Stimulated activated CD4-positive, alpha-beta T cell treated with anti-CD3 and anti-CD28 coated beads, Interleukin-1b, Interleukin-23, amount 100 ng/mL, for 4 hours (primary cell): ENCODE measurements at places on chromosomes 12 and 14.

DNA sequence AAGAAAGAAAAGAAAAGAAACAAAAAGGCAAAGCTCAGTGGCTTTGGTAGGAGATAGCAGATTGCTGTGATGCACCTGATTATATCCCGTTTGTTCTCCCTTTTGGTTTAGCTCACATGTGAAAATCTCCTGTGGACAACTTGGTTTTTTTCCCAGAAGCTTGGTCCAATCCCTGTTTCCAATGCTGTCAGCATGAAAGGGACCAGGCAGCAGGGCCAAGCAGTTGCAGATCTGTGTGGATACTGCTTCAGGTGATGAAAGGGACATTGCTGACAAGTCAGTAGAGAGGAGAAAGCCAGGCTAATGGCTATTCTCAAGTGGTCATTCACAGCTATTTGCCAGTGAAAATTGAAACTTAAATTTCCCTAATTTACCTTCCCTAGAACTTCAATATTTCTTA, 18.8 kb upstream of the SLCO1A2 start:
- DNase-seq, result no peak

- no peak for DNase-seq
Measured at GRCh38 chr12:86662464-86662863, 406.3 kb upstream of the MGAT4C start.

DNA sequence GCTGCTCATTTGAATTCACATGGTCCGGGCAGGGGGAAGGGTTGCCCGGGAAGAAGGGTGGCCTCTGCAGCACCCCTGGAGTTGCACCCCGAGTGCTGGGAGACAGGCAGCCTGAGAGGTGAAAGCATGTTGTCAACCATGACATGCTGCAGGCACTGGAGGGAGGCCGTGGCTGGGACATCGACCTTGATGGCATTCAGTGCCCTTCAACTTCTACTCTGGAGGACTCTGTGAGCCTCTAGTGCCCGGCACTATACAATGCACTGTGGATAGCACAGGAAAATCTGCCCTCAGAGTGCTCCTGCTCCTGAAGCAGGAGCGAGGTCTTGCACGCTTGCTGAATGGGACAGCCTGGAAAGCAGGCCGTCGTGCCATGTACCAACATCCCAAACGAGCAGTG, 359.3 kb upstream of the FKBP4 start:
- no peak for DNase-seq

DNA sequence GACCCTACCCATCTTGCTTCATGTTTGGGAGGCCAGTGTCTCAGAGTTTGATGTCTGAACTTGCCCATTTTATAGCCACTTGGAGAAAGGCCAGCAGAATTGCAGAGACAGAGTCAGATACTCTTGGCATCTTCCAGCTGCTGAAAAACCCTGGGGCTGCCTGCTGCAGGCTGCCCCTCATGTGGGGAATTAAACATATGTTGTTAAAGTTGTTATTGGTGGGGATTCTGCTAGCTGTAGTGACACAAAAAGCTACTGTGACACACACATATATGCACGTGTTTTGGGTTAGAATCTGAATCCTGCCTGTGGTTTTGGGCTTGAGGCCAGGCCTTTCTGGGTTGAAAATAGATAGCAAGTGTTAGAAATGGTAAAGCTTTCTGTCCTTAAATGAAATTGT, 1288.4 kb downstream of the AACS start:
- DNase-seq, result no peak

DNA sequence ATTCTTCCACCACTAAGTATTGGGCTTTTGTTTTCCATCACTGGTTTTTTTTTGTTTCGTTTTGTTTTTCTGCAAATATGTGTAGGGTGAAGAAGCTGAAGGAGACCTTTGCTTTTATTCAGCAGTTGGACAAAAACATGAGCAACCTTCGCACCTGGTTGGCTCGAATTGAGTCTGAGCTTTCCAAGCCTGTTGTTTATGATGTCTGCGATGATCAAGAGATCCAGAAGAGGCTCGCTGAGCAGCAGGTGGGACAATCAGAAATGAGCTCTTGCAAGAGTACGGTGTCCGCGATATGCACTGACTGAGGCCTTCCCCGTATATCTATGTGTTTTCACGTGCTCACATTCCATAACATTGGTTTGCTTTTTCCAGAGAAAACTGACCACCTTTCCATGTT, 91.5 kb downstream of the ESR2 start:
- no peak for DNase-seq

- DNase-seq, result no peak
Measured at GRCh38 chr14:75315144-75315543, 36.5 kb downstream of the FOS start.

DNA sequence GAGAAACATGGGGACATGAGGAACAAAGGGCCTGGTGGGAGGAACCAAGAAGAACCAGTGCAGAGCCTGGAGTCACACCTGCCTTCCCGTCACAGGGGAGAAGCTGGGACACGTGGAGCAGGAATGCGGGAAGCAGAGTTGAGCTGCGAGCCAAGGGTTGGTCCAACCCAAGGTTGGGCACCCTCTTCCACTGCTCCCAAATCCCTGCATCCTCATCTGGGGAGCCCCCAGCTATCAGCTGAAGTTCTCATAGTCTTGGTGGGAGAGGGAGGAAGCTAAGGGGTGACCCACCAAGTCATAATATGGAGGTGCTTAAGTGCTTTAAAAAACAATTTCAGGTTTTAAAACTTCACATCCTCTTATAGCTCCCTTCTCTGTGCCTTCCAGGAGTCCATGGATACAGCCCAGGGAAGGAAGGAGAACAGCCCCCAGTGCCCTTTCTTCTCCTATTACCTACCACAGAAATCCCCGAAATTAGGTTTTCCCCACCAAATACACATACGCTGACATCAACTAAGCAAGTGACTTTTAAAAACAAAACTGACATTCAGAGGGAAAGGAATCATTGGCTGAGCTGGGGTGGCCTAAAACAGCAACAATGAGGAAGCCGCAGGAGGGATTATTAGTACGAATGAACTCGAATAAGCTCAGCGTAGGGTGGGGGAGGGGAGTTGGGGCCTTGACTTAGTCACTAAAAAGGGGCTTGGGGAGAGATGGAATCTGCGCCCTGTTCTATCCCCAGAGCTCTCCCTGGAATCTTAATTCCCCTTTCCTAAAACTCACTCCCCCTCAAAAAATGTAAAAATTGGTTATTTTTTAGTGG, 4.5 kb downstream of the MYL6 start:
- no peak for DNase-seq
